ENCODE measurements at places on chromosomes 1 and 21.
A peak's percentile ranks its signal among the peaks of the same experiment; 100 is the strongest.

GRCh38 chr1:27560268-27561123 lies 43.4 kb downstream of the AHDC1 start:
- peak; percentile 25 for DNase-seq

DNA sequence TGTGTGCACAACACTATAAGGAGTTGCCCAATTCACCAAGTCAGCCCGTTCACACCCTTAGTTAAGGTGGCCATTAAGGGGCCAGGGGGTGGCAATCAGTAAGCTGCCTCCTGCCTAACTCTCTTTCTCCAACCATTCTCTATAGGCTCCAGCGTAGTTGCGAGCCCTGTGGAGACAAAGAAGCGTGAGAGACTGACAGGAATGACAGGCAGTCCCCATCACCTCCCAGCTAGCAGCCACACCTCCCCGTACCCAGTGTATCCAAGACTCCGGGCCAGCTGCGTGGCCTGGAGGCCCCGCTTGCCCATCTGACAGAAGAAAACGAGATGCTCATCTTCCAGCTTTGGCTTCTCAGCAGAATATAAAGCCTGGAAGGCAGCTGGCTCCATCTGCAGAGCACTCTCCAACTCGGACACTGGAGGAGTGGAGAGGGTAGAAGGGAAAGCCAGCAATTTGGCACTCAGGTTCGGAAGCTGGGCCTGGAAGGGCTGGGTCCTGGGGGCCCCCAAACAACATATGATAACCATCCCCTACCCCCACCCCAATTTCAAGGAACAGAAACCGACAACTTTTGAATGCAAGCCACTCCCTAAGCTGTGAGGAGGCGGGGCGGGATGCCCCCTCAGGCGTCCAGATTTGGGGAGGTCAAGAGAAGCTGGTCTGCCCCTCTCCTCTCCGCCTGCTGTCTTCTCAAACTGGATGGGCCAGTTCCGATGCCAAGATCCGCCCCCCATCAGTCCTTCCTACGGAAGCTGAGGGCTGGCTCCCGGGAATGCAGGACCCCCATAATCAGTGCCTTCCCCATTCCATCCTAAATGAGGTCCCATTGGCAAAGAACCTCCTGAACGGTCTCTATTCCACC lies 872 bp downstream of the TSTD1 start:
- peak; percentile 50 for DNase-seq

DNA sequence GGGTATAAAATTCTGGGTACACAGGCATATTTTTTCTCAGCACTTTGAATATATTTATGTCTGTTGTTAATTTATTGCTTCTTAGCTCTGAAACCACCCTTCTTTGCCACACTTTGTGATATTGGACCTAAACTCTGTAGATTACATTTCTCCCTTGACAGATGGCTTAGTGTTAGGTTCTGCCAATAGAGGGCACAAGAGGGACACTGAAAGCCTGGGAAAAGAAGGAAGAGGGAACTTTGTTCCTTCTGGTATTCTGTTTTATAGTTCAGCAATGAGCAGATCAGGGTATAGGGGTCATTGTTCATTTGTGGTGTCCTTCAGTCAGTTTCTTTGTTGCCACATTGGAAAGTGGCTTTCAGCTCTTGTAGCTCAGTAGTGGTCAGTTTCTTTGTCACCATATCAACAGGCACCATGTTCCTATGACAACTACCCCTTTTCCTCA lies 423.5 kb upstream of the PROX1 start:
- peak; percentile 70 for DNase-seq

DNA sequence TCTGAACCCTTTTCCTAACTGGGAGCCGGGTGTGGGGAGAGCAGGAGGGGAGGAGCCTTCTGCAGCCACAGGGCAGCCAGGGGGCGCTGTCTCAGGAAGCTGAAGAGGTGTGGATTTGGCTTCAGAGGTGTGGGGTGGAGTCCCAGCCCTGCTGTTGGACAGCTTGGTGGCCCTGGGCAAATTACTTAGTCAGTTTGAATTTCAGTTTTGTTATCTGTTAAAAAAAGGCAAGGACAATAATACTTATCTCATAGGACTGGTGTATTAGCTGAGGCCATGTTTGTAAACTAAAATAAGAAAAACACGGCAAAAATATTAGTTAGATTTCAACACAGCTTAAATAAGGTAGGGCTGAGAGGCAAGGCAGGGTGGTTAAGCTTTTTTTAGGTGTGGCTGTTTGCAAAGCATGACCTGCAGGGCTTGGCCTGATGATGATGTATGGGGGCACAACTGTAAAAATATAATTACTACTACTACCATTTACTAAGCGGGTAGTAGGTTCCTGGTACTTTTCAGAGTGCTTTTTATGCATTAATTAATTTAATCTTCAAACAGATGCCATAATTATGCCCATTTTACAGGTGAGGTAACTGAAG lies 111.8 kb downstream of the PLXNA2 start:
- peak; percentile 90 for DNase-seq

GRCh38 chr1:227765261-227766014 lies 30.2 kb downstream of the SNAP47 start:
- DNase-seq: no peak

GRCh38 chr1:110800079-110800478 lies 72.9 kb upstream of the CD53 start:
- no peak for DNase-seq

DNA sequence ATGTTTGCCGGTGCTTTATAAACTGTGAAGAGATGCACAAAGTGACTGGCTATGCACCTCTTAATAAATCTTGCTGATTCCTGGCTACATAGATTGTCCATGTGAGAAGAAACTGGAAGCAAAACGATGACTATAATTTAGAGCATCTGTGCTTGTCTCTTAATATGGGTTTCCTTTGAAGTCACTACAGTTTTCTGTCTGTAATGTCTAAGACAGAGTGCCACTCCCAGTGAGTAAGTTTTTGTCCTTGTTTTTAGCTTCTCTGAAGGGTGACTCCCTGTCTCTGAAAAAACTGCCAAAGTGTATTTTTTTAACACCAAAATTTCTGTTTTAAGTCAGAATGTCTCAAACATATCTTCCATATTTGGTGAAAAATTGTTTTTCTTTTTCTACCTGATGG lies 175.1 kb downstream of the FASLG start:
- DNase-seq: no peak

DNA sequence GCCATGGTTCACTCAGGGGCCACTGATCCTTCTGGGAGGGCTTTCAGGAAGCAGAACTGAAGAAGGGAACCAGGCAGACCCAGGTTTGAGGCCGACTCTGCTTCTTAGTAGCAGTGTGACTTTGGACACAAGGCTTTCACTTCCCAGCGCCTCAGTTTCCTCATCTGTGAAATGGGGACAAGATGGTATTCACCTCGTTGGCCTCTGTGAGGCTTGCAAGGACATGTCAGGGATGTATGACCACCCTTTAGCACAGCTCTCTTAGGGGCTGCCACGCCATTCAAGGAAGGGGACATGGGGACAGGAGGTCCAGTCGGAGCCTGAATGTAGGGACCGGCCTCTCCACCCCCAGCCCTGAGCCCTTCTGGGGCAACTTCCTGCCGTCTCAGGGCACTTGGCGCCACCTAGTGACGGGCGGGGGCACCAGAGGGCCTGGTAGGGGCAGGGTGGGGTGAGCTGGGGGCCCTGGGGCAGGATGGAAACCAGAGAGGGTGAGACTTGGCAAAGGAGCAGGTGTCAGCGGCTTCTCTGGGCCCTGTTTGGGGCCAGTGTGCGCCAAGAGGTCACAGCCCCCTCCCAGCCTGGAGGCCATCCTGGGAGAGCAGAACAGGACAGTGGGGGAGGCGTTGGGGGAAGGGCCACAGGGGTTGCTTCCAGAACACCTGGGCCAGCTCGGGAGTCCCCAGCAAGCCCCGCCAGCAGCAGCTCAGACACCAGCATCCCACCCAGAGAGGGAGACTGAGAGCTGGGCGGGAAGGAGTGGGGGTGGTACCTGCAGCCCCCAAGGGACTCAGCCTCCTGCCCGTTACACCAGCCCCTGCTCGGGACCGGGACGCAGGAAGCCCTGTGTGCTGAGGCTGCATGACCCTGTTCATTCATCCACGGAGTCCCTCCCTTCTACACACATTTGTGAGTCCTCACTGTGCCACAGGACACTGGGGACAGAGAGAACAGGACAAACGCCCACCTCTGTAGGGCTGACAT lies 102.5 kb upstream of the TARDBP start:
- DNase-seq: peak; percentile 74

DNA sequence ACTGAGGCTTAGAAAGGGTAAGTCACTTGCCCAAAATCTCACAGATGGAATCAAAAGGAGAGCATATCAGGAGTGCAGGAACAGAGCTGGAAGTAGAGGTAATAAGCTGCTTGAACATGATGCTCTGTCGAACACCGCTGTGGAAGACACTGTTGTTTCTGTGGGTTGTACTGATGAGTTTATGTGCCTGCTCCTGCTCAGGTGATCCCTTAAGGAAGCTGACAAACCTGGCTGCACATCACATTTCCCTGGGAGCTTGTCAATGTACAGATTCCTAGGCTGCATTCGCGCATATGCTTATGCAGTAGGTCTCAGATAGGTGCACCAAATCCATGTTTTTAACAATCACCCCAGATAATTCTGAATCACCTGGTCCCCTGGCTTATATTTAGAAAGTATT lies 79.7 kb downstream of the ZNF326 start:
- DNase-seq: no peak

- DNase-seq: no peak
These were observed 68.7 kb downstream of the PDE9A start for GRCh38 chr21:42722153-42722552.

DNA sequence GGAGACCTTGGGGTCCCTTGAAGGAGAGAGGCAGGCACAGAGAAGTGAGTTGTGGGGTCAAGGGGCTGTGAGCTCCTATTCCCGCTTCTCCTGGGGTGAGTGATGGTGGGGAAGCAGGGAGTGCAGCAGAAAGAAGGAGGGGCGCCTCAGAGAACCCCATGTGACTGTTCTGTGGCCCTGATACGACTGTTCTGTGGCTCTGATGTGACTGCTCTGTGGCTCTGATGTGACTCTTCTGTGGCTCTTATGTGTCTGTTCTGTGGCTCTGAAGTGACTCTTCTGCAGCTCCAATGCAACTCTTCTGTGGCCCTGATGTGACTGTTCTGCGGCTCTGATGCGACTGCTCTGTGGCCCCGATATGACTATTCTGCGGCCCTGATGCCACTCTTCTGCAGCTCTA lies 29.9 kb upstream of the UMODL1 start:
- no peak for DNase-seq

DNA sequence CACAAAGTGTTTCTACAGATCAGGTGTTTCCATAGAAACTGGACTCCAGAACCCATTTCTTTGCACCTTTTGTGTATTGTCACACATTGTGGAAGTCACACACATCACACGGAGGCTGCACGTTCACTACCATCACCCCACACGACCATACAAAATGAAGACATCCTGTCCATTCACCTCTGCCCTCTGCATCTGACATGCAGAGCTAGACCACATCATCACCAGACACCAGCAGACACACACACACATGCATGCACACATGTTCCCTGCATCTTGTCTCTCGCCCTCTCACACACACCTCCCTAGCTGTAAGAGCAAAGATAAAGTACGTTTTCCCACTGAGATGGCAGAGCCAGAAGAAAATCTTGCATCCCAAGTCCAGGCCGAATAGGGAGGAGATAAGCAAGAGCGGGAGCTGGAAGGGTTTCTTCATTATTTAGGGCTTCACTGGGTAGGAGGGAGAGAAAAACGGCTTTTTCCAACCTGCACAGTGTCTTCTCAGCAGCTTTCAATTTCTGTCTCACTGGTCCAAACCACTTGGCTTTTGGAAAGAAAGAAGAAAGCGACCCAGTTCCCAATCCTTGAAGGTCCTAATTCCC lies 709 bp downstream of the PRELP start:
- no peak for DNase-seq

- DNase-seq: no peak
These were observed 32.9 kb downstream of the BRDT start for GRCh38 chr1:91981996-91982609.

- peak; percentile 70 for DNase-seq
These were observed 4.9 kb upstream of the MIIP start for GRCh38 chr1:12014141-12014991.

DNA sequence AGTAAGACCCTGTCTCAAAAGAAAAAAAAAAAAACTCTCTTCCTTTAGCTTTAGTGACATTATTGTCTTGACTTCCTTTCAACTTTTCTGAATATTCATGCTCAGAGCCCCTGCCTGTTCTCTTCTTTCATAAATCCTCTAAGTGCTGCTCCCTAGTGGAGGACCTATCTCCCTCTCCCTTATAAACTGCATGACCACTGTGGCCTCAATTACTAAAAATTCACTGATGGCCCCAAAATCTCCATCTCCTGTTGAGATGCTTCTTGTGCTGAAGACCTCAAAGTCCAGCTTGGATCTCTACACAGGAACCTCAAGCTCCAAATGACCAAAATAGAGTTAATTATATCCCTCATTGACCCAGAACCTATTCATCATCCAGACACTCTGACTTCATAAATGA lies 7.8 kb downstream of the ITLN1 start:
- peak; percentile 46 for DNase-seq

DNA sequence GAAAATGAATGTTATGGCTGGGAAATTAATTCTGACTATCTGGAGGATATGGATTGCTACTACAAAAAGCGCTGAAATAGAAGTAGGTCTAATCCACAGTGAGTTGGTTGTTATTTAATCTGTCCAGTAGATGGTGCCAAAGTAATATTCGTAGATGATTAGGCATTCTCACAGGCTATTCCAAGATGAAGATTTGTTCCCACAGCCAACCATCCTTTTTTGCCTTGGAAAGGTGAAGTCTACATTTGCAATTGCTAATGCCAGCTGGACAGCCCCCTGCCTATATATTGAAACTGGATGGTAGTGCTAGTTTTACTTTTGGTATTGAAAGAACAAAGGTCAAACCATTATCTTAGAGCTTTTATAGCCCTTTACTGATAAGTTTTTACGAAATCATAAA lies 43.8 kb downstream of the RBM11 start:
- DNase-seq: peak; percentile 69

GRCh38 chr1:21939650-21940374 lies 2.7 kb upstream of the HSPG2 start:
- no peak for DNase-seq

DNA sequence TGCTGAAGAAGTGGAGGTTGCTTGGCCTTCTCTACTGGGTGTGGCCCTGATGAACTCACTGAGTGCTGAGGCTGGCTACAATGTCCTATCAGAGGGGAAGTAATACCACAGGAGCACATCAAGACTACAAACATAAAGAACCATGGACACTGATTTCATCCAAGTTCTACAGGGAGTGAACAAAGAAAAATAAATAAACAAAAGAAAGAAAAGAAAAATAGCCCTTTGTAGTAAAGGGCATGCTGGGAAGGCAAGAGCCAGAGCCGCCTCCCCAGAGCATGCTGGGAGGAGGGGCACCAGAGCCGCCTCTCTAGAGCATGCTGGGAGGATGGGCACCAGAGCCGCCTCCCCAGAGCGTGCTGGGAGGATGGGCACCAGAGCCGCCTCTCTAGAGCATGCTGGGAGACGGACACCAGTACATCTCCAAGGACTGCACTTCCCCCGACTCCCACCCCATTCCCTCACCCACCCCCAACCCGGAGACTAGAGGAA lies 65.9 kb downstream of the LAMC2 start:
- no peak for DNase-seq

- no peak for DNase-seq
These were observed 2.3 kb downstream of the C1orf87 start for GRCh38 chr1:60071296-60071695.

All from mesendoderm (in vitro differentiated cells).